ENCODE measurements at places on chromosomes 16 and 17. TPM values are rescaled to one million over a fixed set of nuclear protein-coding genes. Genes with fewer than 3 reads are reported as not detected.

Gene HSD17B2
- 2.0 TPM for polyA plus RNA-seq

DNA sequence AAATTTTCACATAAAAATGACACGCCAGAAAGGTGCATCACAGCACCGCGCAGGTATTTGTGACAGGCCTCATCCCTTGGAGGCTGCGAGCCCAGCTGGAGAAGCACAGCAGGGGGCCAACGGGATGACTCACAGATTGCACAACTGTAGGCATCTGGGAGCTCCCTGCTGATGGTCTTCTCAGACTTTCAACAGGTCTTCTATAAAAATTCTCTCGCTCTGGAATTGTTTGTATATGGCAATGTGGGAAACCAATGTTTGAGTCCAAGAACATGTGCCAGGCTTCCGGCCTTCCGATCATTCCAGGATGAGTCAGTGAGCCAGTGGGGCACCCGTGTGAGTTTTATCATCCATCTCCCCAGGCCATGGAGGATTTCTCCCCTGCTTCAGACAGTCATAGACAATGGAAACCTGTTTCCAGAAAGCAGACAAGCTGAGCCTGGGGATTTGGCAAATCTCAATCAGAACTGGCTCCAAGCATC, 24.1 kb upstream of the ADORA2B start:
- peak; percentile 94 for DNase-seq

Gene PSMC5
- 168 TPM for polyA plus RNA-seq

GRCh38 chr16:75483222-75483621, 12.0 kb downstream of the CHST6 start:
- DNase-seq, result peak; percentile 98

GRCh38 chr16:57589374-57589773, 39.1 kb upstream of the ADGRG1 start:
- DNase-seq, result no peak

DNA sequence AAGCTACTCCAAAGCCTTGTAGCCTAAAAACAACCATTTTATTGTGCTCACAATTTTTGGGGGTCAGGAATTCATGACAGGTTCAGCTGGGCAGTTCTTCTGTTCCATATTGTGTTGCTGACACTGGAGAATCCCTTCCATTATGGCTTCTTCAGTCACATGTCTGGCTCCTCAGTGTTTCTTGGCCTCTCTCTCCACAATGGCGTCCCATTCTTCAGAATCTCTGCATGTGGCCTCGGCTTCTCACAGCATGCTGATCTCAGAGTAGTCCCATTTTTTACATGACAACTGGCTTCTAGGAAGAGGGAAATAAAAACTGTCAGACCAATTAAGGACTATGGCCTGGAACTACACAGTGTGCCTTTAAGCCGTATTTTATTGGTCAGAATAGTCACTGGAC, 49.7 kb downstream of the NF1 start:
- DNase-seq, result no peak

Gene CNTNAP1
- polyA plus RNA-seq, result 3.9 TPM

DNA sequence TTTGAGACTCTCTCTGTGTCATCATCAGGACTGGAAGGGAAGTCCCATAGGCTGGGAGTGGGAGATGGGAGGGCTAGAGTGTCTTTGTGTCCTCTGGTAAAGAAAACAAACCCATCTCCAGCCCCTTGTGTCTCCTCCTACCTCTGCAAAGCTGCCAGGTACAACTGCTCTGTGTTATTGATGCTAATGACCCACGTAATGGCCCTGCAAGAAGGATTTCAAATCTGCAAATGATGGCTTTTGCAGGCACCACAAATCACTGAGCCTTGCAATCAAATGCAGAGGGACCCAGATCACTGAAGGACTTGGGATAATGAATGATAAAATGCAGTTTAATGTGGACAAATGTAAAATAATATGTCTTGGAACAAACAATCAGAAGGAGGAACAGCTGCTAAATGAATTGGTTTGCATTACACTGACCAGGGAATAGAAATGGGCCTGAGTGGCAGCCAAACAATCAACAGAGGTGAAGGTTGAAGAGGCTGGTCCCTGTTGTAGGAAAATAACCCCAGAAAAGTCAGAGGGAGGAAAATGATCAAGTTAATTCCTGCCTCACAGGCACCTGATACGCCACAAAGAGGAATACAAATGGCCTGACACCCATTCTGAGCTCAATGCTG, 425.1 kb downstream of the UTP18 start:
- no peak for DNase-seq

Gene TP53TG3C
- polyA plus RNA-seq, result not detected

Gene CD300E
- not detected for polyA plus RNA-seq

DNA sequence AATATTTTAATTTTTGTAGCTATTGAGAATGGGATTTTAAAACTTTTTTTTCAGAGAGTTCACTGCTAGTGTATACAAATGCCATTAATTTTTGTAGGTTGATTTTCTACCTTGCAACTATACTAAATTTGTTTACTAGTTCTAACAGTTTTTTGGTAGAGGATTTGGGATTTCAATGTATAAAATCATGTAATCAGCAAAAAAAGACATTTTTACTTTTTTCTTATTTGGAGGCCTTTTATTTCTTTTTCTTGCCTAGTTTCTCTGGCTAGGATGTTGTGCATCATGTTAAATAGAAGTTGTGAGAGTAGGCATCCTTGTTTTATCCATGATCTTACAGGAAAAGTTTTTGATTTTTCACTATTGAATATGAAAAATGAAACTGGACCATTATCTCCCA, 602.9 kb upstream of the KIF2B start:
- no peak for DNase-seq

- no peak for DNase-seq
These were observed 90.1 kb downstream of the XYLT1 start for GRCh38 chr16:17380613-17381012.

Gene TAOK2
- 14.3 TPM for polyA plus RNA-seq

- no peak for DNase-seq
These were observed 38.1 kb upstream of the VPS4A start for GRCh38 chr16:69273009-69273408.

DNA sequence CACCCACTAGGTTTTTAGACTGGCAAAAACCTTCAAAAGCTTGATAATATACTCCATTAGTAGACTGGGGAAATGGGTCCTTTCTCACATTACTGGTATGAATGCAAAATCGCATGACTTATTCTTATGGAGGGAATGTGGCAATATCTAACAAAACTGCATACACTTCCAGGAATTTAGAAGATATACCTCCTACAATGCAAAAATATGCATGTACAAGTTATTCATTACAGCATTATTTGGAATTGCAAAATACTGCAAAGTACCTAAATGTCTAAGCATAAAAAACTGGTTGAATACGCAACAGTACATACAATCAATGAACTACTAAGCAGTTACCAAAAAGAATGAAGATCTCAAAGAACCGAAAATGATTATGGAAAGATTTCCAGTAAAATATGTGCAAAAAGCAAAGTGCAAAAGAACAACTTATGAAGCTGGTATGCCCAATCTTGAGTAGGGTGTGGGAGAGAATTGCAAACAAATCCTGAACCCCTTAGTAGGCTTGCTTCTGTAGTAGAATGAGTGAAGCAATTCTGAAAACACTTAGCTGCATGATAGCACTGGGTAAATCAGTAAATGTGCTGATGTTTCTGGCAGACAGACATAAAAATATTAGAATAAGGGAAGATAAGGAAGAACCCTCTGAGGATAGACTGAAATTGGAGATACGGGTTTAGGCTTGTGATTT, 180.1 kb downstream of the PARN start:
- DNase-seq, result peak; percentile 47

Gene TNFSF13
- 2.3 TPM for polyA plus RNA-seq

- DNase-seq, result no peak
These were observed 42.0 kb upstream of the TMC5 start for GRCh38 chr16:19375561-19376158.

Gene HS3ST3A1
- not detected for polyA plus RNA-seq

DNA sequence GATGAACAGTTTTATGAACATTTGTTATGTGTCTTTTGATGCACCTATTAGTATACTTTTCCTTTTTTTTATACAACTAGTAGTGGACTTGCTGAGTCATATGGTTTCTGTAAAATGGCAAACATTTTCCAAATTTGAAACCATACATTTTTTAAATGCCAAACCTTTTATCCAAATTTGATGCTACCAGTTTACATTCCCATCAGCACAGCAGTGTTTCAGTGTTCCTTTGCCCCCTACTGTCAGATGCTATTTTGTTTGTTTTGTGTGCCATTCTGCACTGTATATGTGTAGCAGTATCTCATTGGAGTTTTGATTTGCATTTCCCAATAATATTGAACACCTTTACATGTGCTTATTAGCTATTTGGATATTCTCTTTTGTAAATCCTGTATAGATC, 219.4 kb downstream of the TANC2 start:
- no peak for DNase-seq

GRCh38 chr16:49780433-49780832, 75.5 kb downstream of the ZNF423 start:
- no peak for DNase-seq

GRCh38 chr17:17269926-17270773, 10.9 kb downstream of the COPS3 start:
- no peak for DNase-seq

GRCh38 chr16:84885342-84885910, 65.6 kb downstream of the CRISPLD2 start:
- DNase-seq, result no peak

Data from foreskin keratinocyte (primary cell).